ENCODE measurements at places on chromosomes 7 and 10. TPM values are rescaled to one million over a fixed set of nuclear protein-coding genes. Genes with fewer than 3 reads are reported as not detected.

- no peaks in the 10 kb centered on the region for H3K27me3 ChIP-seq
- no peaks in the 10 kb centered on the region for H3K4me1 ChIP-seq
- DNase-seq: no peak
- no peaks in the 10 kb centered on the region for H3K36me3 ChIP-seq
Measured at GRCh38 chr7:93016681-93017381, 100.9 kb downstream of the SAMD9 start.

GRCh38 chr7:103124429-103124979, 24.4 kb downstream of the NAPEPLD start:
- DNase-seq: no peak
- H3K36me3 ChIP-seq: peaks cover 11% of the 10 kb centered on the region
- H3K4me1 ChIP-seq: no peaks in the 10 kb centered on the region
- no peaks in the 10 kb centered on the region for H3K27me3 ChIP-seq
- no peak overlapping the region for H3K27ac ChIP-seq
- H3K4me3 ChIP-seq: no peak overlapping the region

GRCh38 chr7:68619526-68619925, 978.7 kb upstream of the AUTS2 start:
- H3K27ac ChIP-seq: no peak overlapping the region
- no peaks in the 10 kb centered on the region for H3K4me1 ChIP-seq
- no peaks in the 10 kb centered on the region for H3K27me3 ChIP-seq
- no peak overlapping the region for H3K4me3 ChIP-seq
- H3K36me3 ChIP-seq: no peaks in the 10 kb centered on the region
- DNase-seq: peak; percentile 9

DNA sequence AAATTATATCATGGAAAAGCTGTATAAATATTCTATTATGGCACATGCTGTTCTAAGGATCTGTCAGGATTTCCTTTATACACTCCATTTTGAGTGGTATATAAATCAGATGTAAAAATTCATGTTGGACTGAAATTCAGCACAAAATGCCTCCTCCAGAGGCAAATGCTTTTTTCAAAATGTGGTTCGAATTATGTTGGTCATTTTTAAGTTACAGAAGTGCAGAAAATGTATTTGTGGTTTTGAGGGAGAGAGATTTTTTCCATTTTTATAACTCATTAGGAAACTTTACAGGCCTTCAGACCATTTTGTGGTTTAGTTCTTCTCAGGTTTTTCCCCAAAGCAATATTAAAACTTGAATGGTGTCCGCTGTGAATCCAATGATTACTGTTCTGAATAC, 2.9 kb downstream of the PPP1R3A start:
- H3K36me3 ChIP-seq: no peaks in the 10 kb centered on the region
- no peak for DNase-seq
- no peaks in the 10 kb centered on the region for H3K27me3 ChIP-seq
- H3K4me3 ChIP-seq: peak overlapping the region; percentile 48
- peaks cover 12% of the 10 kb centered on the region for H3K4me1 ChIP-seq

DNA sequence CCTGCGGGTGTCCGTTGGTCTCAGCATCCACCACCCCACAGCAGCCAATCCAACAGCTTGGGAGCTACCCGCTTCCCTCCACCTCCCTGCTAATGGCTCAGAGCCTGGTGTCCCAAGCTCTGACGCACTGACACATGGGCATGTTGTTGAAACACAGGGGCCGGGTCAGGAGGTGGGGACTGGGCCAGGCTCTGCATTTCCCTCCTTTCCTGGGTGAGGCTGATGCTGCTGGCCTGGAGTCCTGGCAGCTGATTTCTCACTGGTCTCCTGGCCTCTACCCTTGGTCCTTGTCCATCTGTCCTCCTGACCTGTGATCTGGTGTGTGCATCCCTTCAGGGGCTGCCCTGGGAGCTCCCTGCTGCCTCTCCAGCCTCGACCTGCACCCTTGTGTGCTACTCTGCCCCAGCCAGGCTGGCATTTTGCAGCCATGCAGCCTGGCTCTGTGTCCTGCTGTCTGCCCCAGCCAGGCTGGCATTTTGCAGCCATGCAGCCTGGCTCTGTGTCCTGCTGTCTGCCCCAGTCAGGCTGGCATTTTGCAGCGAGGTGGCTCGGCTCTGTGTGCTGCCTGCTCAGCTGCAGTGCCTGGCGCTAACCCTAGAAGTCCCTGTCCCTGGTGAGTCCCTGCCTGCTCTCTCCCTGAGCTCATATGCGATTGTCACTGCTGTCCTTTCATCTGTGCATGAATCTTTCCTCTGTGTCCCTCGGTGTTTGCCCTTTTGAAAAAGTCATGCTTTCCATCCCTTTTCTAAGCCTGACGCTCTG, 14.0 kb downstream of the AMZ1 start:
- no peak overlapping the region for H3K27ac ChIP-seq
- no peak overlapping the region for H3K4me3 ChIP-seq
- no peaks in the 10 kb centered on the region for H3K36me3 ChIP-seq
- peak; percentile 42 for DNase-seq
- no peaks in the 10 kb centered on the region for H3K4me1 ChIP-seq
- H3K27me3 ChIP-seq: no peaks in the 10 kb centered on the region

DNA sequence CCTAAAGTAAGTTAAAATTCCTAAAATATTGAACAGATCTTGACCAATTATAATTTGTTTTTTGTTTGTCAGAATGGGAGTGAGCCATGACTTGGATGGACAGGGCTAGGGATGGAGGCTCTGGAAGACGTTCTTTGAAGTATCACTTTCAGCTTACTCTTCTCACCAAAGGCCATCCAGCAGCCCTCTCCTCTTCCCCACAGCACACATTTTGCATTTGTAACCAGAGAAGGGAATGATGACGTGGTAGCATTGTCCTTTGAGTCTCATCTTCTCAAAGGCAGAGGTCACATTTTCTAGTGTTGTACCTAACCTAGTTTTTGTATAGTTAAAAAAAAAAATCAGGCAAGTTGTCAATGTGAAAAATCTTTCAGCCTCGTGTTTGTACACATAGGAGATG, 43.8 kb upstream of the AGR3 start:
- no peaks in the 10 kb centered on the region for H3K27me3 ChIP-seq
- H3K27ac ChIP-seq: no peak overlapping the region
- no peaks in the 10 kb centered on the region for H3K4me1 ChIP-seq
- no peak overlapping the region for H3K4me3 ChIP-seq

GRCh38 chr7:82312646-82313045, 130.9 kb downstream of the CACNA2D1 start:
- H3K4me3 ChIP-seq: no peak overlapping the region
- DNase-seq: no peak
- H3K27ac ChIP-seq: no peak overlapping the region
- H3K27me3 ChIP-seq: no peaks in the 10 kb centered on the region

DNA sequence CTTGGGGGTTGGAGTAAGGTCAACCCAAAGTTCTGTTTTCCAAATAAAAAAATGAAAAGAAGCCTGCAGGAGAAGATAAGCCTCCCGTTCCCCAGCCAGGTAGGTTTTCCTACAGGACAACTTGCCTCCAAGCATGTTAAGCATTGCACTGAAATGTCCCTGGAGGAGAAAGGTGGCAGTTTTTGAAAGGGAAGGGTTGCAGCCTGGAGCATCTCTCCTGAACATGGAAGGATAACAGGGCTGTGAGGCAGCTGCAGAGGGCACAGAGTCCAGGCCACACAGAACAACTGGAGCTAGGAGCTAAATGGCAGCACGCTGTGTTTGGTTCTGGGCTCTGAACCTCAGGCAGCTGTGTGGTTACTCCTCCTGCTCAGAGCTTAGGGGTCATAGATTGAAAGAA, 452.9 kb downstream of the TCERG1L start:
- H3K4me3 ChIP-seq: no peak overlapping the region
- no peaks in the 10 kb centered on the region for H3K27me3 ChIP-seq
- no peak for DNase-seq
- no peaks in the 10 kb centered on the region for H3K36me3 ChIP-seq
- no peak overlapping the region for H3K27ac ChIP-seq

Gene PLAU
- total RNA-seq: 5.4 TPM

Gene SKAP2
- 0.81 TPM for total RNA-seq

Gene LRGUK
- total RNA-seq: 0.21 TPM

Gene LRRC17
- total RNA-seq: 9.7 TPM

Gene DNAJC1
- total RNA-seq: 57.1 TPM

Gene SLC26A3
- not detected for total RNA-seq

Gene CYP3A5
- 0.24 TPM for total RNA-seq

Gene IFIT1
- 22.7 TPM for total RNA-seq

Measured in cardiac muscle cell (in vitro differentiated cells and primary cell).